ENCODE measurements at places on chromosomes 16 and 17.

- no peak for DNase-seq
These were observed 36.0 kb downstream of the IQCK start for GRCh38 chr16:19753815-19754643.

GRCh38 chr17:40099619-40100418, 570 bp downstream of the NR1D1 start:
- no peak for DNase-seq

- DNase-seq: no peak
These were observed 94.9 kb downstream of the RBFOX3 start for GRCh38 chr17:79515646-79516571.

DNA sequence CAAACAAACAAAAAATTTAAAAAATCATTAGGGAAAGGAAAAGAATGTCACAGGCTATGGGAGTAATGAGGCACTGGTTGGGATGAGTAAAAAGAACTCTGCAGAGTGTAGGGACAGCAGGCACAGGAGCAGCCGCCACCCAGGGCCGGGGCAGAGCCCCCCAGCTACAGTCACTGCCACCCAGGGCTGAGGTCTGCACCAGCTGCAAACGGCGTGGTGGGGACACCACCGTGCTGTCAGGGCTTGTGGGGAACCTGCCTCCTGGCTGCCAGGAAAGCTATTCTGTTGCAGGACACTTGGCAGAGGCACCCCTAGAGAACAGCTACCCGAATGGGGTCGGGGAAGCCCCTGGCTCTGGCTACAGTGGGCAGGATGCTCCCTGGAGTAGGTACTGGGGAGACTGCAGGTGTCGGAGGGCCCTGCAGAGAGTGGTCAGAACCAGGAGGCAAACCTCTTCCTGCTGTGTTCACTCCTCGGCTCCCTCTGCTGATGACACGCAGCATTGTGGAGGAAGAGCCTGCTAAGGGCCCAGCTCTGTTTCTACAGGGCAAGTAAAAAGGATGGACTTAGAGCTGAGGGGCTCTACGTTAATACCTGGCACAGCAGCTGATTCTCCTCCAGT, 32.3 kb upstream of the CAPN15 start:
- DNase-seq: peak; percentile 20

DNA sequence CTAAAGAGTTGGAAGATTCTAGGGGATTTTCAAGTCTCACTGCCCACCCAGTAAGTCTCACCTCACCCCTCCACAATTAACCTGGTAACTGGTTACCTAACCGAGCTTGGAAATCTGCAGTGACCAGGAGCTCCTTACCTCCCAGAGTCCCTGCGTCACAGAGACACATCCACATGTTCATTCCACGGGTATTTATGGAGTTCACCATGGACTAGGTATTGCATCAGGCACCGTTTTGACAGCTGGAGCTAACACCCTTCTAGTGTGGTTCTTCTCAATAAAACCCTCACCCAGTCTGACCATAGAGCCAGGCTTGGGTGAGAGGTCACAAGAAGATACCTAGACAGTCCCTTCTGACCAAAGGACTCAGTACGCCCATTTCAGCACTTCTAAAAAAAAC, 2.1 kb downstream of the CES5A start:
- DNase-seq: no peak

- DNase-seq: no peak
These were observed 446.6 kb downstream of the KCNJ18 start for GRCh38 chr17:22138861-22139469.

DNA sequence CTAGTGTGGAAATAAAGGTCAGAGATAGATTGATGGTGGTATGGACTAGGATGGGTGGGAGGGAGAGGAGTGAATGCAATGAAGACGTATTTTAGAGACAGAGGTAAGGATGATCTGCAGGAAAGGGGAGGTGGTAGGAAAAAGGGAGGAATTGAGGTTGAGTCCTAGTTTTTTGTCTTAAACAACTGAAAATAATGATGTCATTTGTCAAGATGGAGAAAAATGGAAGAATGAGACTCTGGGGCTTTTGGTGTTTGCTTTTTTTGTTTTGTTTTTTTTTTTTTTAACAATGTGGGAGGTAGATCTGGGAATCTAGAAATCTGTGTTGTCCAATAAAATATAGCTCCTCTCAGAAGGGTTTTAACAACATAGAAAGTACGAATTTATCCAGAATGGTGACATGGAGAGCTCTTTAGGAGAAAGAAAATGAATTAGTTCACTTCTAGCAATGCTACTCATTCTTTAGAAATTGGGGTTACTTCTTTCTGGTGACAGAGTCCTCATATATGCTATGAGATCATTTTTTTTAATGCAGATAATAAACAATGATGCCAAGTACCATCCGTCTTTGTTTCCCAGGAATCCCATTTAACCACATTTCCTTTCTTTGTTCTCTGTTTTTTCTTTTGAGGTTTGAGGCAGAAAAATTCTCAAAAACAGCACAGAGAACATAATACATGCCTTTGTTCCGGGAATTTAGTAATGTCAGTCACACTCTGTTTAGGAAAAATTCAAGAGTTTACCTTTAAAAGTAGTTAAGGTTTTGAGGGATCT, 225.3 kb upstream of the COX10 start:
- no peak for DNase-seq

GRCh38 chr17:49839455-49839854, 8.4 kb downstream of the TAC4 start:
- no peak for DNase-seq

DNA sequence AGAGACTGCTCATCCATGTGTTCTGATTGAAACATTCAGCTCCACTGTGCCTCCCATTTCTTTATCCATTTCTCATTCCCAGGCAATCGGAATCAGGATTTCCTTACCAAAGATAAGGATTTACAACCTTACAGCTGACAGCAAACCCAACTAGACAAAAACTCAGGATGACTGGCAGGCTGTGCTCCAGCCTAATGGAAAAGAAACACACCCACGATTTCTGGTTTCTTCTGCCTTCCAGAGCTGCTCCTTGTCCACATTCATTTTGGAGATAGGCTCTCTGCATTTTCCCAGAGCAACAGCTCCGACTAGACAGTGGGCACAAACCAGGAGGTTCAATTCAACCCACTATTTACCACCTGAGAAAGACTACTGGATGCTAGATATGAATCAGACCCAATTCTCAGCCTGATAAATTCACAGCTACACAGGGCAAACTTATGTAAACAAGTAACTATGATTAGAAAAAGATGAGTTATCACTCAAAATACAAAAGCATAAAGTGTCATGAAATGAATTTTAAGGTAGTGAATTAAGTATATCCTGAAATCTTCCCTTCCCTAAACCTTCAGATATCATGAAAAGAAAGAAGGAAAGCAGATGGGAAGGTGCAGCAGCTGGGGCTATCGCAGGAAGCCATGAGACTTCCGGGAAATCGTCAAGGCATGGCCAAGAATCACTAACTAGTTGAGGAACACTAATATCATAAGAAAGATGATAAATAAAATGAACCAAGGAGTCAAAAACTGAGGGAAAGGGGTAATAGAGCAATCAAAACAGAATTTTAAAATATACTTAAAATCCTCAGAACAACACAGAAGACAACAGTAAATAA, 44.8 kb upstream of the CLEC18B start:
- DNase-seq: no peak
